Osteocyte (in vitro differentiated cells): ENCODE measurements at places on chromosomes 1 and 21. TPM values are rescaled to one million over a fixed set of nuclear protein-coding genes. Genes with fewer than 3 reads are reported as not detected.

GRCh38 chr1:23837908-23838307, 12.7 kb upstream of the HMGCL start:
- DNase-seq = no peak

DNA sequence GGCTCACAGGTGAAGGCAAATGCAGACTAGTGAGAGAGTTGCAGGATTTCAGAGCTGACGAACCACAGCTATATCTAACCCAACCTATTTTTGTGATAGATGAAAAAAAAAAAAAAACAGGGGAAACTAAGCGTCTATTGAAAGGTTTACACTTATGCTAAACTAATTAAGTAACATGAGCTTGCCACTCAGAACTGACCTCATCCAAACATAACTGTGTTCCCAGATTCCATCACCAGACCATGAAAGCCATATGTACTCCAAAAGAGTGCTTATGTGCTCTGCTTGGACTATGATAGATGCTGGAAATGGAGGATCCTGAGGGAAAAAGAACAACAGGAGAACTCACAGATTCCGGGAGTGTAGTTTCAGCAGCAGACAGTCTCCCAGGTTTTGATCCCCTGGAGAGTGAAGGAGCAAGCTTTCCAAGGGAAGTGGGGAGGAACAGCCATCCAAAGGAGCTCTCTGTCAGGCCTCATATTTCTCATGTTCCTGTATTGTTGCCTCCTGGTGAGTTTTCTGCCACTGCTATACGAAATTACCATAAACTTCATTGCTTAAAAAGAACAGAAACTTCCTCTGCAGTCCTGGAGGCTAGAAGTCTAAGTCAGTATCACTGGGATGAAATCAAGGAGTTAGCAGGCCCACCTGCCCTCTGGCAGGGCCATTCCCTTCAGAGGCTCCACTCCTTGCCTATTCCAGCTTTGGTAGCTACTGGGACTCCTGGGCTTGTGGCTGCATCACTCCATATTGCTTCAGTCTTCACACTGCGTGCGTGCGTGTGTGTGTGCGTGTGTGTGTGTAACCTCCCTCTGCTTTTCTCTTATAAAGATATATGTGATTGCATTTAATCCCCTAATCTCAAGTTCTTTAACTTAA, 38.1 kb downstream of the NIBAN1 start:
- DNase-seq = no peak

DNA sequence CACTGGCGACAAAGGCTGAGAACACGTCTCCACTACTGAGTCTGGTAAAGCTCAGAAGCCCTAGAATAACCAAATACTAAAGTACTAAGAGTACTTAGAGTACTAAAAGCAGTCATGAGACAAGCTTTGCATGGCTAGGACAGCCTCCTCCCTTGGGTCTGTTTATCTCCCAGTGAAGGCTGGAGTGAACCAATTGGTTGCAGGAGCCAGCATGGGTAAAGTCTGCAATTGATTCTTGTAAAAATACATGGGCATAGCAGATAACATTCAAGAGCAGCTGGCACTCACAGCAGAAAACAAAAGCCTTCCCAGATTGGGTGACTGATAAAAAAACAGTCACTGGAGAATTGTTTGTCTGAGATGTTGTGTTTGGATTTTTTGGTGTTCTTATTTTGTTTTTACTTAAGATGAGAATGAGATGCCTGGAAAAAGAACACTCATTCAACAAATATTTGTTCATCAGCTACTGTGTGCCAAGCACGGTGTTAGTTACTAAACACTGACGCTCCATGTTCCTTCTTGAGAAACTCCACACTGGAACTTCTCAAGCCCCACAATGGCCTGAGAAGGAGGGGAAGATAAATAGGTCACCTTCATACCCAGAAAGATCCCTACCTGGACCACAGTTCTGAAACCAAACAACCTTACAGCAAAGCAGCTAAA, 3.7 kb downstream of the IRF6 start:
- no peak for DNase-seq

DNA sequence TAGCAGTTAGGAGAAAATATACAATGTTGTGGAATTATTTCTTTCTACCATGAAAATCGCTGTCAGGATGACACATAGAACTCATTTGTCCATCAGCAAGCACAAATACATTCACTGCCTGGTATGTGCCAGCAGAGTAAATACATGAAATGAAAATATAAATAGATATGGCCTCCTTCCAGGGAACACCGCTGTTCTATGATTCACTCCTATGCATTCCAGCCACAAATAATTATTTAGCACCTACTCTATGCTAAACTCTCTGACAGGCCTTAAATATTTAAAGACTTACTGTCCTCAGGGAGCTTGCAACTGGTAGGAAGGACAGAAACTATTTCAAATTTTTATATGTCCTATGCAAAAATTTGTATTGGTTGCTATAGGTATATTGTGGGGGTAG, 975.0 kb upstream of the NCAM2 start:
- no peak for DNase-seq

DNA sequence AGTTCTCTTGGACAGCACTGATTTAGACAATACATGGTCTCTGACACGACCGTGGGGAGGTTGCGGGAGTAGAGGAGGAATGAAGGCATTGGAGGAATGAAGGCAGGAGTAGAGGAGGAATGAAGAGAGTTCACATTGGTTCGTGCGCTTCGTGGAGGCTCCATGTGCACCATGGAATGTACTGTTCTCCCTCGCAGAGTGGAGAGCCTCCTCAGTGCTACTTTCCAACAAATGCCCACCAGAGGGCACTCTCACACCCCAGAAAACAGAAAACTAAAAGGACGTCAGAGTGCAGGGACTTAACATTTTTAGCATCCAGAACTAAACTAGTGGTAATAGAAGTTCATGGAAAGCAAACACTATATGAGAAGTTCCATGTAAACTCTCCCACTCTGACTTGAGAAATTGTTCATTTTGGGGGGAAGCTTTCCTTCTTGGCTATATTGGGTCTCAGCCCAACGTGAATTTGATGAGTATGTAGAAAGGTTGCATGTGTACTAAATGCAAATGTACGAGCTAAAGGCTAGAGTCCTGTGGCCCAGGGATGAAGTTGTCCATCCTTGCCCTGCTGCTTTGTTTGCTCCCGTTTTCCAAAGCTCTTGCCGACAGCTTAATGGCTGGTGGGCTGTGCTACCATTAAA, 211.6 kb downstream of the LMX1A start:
- no peak for DNase-seq

DNA sequence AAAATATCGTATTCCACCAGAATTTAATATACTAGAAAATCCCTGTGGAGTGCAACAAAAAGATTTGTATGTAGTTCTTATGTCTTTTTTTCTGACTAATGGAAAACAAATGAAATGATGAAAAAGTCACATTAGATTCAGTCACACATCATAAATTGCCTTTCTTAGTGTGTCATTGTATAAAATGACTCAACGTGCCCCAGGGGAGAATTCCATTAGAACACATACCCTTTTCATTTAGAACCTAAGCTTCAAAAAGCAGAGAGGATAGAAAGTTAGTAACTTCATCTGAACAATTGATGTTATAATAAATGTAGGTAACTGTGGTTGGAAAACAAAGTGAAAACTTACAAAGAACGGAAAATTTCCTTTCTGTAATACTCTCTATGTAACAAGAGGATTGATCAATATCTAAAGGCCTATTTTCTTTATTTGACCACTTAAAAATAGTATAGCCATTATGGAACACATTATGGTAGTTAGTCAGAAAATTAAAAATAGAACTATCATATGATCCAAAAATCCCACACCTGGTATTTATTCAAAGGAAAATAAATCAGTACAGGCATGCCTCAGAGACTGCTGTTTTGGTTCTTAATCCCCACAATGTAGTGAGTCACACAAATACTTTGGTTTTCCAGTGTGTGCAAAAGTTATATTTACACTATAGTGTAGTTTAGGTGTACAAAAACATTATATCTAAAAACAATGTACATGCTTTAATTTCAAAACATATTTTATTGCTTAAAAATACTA, 1016.1 kb downstream of the KCNT2 start:
- no peak for DNase-seq

GRCh38 chr1:244836135-244836521, 670 bp downstream of the COX20 start:
- DNase-seq = no peak

GRCh38 chr1:18446751-18447150, 34.0 kb upstream of the KLHDC7A start:
- no peak for DNase-seq

- DNase-seq = no peak
These were observed 91.7 kb downstream of the ATG4C start for GRCh38 chr1:62875676-62876075.

- no peak for DNase-seq
These were observed 18.2 kb upstream of the NADK start for GRCh38 chr1:1796466-1796865.

DNA sequence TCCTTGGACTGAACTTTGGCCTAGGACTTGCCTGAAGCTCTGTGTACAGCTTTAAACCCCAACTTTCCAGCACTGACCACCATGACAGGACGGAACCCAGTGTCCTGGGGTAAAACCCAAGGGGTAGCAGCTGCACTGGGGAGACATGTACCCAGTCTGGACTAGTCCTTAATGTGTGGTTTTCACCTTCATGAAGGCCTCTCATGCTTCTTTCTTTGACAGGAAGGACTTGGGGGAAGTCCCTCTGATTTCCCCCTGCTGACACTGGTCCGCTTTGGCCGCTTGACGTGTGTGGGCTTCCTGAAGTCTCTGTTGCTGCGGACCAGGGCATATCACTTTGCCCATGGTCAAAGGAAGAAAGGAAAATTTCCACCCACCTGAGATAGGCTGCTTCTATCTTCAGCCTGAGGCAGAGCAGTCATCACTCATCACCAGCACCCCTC, 66.3 kb upstream of the PRDX6 start:
- no peak for DNase-seq

DNA sequence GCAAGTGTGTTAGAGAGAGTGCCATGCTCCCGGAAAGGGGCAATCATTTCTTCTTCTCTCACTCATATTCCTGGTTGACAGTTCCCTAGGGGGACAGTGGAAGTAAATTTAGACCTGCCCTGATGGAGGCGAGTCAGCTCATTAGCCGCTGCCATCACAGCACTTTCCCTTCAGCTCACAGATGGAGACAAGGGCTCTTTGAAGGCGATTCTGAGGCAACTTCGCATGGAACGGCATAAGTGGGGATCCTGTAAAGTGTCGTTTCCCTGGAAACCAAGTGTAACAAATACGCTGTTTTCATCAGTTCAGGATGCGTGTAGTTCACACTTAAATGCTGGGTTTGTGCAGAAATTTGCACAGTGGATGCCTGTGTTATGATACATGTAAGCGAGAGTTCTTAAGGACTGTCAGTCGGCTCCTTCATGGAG, 114.5 kb upstream of the TMPRSS15 start:
- no peak for DNase-seq

DNA sequence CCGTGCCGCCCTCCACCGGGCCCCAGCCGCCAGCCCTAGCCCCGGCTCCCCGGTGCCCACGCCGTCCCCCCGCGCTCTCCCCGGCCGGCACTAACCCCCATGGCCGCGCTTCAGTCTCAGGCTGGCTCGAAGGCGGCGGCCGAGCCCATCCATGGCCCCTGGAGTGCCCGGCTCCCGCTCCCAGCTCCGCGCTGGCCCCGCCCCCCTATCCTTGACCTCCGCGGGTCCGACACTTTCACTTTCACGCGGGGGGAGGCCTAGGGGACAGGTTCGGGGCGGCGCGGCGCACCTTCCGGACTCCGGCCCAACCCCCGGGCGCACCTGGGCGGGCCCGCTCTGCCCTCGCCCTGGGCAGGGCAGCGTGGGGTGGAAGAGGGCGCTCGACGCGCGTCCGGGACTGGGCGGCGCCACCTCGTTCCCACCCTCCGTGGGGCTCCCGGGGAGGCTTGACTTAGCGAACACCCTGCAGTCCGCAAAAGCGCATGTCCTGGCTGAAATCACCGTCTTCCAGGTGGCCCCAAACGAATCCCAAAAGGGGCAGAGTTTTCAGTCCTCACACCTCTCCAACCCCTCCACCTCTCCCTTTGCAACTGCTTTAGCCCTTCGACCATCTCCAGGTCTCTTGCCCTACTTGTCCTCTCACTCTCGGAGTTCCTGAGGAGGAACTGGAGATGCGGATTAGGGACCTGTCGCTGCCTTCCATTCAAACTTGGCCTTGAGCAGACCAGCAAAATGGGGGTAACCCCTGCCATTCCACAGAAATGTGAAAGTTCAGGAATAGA, 3.9 kb upstream of the DENND2D start:
- peak; percentile 79 for DNase-seq

GRCh38 chr1:221823561-221823960, 81.7 kb upstream of the DUSP10 start:
- DNase-seq = no peak

DNA sequence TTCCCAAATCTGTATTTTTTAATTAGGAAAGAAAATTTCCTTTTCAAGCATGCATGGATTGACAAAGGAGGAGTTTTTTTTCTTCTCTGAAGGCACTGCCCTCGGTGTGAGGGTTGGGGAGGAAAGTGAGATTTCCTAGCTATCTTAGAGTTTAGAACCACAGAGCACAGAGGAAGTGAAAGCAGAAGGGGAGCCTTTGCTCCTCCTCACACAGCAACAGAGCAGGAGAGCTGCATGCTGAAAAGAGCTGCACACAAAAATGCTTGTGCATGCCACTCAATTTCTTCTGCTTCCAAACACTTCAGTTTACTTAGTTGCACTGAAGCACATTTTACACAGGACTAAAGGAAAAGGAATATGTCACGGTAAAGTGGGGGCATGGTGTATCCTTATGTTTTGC, 308.1 kb downstream of the GPATCH2 start:
- DNase-seq = no peak

DNA sequence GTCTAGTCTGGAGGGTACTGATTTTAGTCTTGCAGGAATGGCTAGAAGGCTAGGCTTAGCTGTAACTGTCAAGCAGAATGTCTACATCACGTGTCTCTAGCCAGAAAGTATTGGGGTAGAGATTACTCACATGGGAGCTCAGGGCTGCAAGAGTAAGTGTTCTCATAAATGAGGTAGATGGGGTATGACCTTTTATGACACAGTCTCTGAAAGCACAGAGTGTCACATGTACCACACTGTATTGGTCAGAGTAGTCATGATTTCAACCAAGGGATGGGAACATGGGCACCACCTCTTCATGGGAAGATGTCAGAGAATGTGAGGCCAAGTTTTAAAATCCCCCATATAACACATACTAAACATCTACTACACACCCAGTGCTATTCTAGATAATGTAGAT, 2.9 kb downstream of the FYB2 start:
- no peak for DNase-seq

DNA sequence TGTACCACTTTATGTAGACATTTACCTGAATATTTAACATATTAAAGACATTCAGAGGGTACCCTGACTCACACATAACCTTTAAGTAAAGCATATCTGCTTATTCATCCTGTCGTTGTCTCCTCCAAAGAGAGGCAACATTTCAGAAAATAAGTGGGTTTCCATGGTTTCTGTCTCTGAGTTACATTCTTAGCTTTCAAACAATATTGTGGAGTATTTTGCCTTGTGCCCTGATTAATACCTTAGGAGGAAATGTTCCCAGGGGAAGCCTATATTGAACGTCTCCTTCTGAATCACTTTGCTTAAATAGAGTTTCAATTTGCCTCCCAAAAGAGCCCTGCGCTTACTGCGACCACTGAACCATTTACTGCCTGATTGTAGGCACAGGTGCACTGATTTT, 26.1 kb downstream of the PALMD start:
- DNase-seq = no peak

The NGF gene
- 14.8 and 19.6 TPM in 2 replicates for total RNA-seq

The FHAD1 gene
- total RNA-seq = not detected in 2 replicates

The TBX19 gene
- 2.5 and 3.5 TPM in 2 replicates for total RNA-seq

The CLIC6 gene
- total RNA-seq = 0.16 and 0.40 TPM in 2 replicates

The KCNJ15 gene
- 0.34 and 0.51 TPM in 2 replicates for total RNA-seq

The PROK1 gene
- total RNA-seq = not detected in 2 replicates

The ZBTB17 gene
- 34.7 and 37.2 TPM in 2 replicates for total RNA-seq
